ENCODE measurements at places on chromosomes 4 and X. TPM values are rescaled to one million over a fixed set of nuclear protein-coding genes. Genes with fewer than 3 reads are reported as not detected.

IQCM gene
- not detected for total RNA-seq

SPANXN4 gene
- not detected for total RNA-seq

TLR1 gene
- 28.9 TPM for total RNA-seq

GRCh38 chr4:76802236-76803021, 95.5 kb downstream of the SOWAHB start:
- DNase-seq, result no peak

- DNase-seq, result no peak
These were observed 10.6 kb upstream of the MND1 start for GRCh38 chr4:153333874-153334273.
